Glutamatergic neuron (in vitro differentiated cells): ENCODE measurements at places on chromosomes 11 and 22. TPM values are rescaled to one million over a fixed set of nuclear protein-coding genes. Genes with fewer than 3 reads are reported as not detected.
A peak's percentile ranks its signal among the peaks of the same experiment; 100 is the strongest.

DNA sequence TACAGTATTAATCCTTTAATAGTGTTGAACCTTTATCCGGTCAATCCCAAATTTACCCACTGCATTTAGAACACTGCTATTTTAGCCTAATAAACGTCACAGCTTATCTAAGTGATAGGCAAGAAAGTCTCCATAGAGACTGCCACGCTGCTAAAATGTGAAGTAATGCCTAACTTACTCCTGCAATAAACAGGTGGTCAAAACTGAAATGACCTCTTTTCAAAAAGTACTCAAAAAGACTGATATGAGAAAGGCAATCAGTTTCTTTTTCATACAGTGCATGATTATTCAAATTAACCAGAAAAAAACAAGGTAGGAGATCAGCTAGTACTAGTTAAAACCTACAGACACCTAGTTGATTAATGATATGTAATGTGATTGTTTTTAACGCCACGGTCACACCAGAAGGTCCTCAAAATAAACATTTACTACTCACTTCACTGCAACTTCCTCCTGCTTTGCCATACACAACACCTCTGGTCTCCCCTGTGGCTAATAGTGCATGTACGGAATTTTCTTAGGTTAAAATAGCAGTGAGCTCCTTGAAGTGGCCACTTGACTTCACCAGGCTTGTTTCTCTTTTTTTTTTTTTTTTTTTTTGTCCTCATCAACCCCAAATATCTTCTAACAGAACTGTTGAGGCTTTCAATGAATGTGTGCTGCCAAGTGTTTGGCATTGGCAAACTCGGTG, 8.8 kb downstream of the ATP5MG start:
- H3K4me3 ChIP-seq, result no peak overlapping the region
- H3K27ac ChIP-seq, result no peak overlapping the region
- H3K4me1 ChIP-seq, result no peaks in the 10 kb centered on the region
- no peak for DNase-seq

- H3K4me3 ChIP-seq, result no peak overlapping the region
- DNase-seq, result no peak
- no peaks in the 10 kb centered on the region for H3K36me3 ChIP-seq
- no peak overlapping the region for H3K27ac ChIP-seq
- no peaks in the 10 kb centered on the region for H3K4me1 ChIP-seq
- H3K27me3 ChIP-seq, result no peaks in the 10 kb centered on the region
These were observed 62.1 kb upstream of the AMOTL1 start for GRCh38 chr11:94705891-94706615.

DNA sequence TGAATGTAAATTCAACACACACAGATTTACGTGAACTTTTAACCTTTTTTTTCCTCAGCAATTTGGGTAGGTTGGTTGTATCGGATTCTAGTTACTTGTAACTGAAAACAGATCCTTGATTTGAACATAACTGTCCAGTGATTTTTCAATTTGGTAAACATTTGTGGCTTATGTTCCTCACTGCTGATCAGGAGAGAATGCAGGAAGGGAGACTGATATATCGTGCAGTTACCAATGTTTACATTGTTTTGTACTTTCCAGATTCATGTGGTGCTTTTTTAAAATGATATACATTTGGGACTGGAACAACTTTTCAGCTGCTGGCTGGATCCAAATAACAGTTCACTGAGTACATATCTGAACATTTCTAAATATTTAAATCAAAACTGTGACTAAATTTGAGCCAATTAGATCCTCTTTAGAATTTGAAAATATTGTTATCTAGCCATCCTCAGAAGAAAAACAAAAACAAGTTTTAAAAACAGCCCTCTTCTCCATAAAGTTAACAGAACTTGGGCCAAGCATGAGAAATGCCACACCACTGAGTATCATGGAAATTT, 84.3 kb upstream of the MTMR2 start:
- no peaks in the 10 kb centered on the region for H3K27me3 ChIP-seq
- H3K27ac ChIP-seq, result no peak overlapping the region
- DNase-seq, result no peak
- no peak overlapping the region for H3K4me3 ChIP-seq
- H3K36me3 ChIP-seq, result no peaks in the 10 kb centered on the region
- H3K4me1 ChIP-seq, result no peaks in the 10 kb centered on the region

DNA sequence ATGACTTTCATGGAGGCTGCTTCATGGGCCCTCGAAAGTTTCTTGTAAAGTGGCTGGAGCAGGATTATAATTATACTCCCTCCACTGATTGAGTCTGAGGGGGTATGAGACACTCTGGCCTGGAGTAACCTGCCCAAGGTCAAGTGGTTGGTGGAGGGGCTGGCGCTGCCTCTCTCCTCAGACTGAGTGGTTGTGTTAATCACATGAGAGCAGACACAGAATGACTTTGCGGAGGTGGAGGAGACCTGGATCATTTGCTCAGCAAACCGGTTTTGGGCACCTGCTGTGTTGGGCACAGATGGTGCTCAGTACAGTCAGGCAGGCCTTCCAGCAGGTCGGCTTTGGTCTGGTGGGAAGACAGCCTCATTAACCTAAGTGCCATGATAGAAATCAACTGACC, 11.8 kb downstream of the BCR start:
- peaks cover 54% of the 10 kb centered on the region for H3K4me1 ChIP-seq
- peak overlapping the region; percentile 82 for H3K4me3 ChIP-seq
- DNase-seq, result no peak
- peak overlapping the region; percentile 98 for H3K27ac ChIP-seq
- peaks cover 6% of the 10 kb centered on the region for H3K36me3 ChIP-seq

GRCh38 chr11:36056160-36056751, 112.4 kb downstream of the LDLRAD3 start:
- H3K4me3 ChIP-seq, result no peak overlapping the region
- peak; percentile 63 for DNase-seq
- peaks cover 13% of the 10 kb centered on the region for H3K36me3 ChIP-seq
- H3K27ac ChIP-seq, result no peak overlapping the region

DNA sequence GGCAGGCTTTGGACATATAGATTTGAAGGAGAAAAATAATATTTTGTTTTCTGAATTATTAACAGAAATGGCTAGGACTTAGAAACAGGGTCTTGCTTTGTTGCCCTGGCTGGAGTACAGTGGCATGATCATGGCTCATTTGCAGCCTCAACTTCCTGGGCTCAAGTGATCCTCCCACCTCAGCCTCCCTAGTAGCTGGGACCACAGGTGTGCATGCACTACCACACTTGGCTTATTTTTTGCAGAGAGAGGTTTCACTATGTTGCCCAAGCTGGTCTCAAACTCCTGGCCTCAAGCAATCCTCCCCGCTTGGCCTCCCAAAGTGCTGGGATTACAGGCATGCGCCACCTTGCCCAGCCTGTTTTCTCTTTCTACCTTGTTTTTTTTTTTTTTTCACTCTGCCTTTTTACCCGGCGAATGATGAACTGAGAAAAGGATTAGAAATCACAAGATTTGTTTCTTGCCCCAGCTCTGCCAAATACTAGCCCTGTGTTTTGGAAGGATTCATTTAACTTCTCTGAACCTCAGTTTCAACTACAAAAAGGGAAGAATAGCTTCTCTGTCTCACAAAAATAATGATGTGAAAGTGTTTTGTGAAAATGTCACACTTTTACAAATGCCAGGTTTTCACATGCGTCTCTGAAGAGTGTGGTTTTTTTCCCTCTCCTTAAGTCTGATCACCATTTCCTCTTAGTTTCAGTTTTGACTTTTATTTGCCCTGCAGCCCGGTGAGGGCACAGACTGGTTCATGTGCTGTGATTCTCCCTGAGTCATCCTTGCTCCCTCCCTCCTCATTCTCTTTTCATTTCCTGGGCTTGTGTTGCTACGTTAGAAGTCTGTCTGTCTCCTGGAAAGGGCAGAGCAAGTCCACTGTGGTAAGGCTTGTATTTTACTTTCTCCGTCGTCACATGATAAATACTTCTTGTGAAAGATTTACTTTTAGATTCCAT, 67.7 kb downstream of the BCL2L13 start:
- H3K27me3 ChIP-seq, result no peaks in the 10 kb centered on the region
- peaks cover 5% of the 10 kb centered on the region for H3K4me1 ChIP-seq
- no peak for DNase-seq
- no peaks in the 10 kb centered on the region for H3K36me3 ChIP-seq

DNA sequence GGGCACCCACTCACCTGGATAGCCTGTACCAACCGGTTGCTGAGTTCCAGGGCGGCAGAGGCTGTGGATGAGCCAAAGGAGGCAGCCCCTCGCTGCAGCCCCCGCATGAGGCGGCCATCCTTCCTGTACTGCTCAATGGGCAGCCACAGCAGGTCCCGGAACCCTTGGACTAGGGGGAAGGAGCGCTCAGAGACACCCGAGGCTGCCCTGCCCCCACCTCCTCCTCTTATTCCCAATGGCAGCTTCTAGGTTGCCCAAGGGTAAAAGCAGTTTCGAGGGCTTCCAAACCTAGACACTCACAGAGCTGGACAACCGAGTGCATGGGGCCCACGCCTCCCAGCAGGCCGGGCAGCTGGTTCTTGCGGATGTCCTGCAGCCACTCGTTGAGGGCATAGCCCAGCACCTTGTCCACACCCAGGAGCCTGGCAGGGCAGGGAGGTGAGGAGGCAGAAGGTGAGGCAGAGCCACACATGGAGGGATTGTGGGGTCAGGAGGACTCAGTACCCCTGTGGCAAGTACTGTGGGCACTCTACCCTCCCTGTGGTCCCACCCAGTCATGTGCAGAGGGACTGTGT, 18.1 kb upstream of the EHD1 start:
- no peak overlapping the region for H3K4me3 ChIP-seq
- peaks cover 14% of the 10 kb centered on the region for H3K4me1 ChIP-seq
- no peak for DNase-seq
- H3K36me3 ChIP-seq, result no peaks in the 10 kb centered on the region
- H3K27me3 ChIP-seq, result peaks cover 5% of the 10 kb centered on the region
- H3K27ac ChIP-seq, result no peak overlapping the region

The C11orf91 gene
- total RNA-seq, result not detected

The RBFOX2 gene
- 380 TPM for total RNA-seq
